ENCODE measurements at places on chromosomes 2 and 18. TPM values are rescaled to one million over a fixed set of nuclear protein-coding genes. Genes with fewer than 3 reads are reported as not detected.

Gene KIF1A
- 12.9 TPM for total RNA-seq

DNA sequence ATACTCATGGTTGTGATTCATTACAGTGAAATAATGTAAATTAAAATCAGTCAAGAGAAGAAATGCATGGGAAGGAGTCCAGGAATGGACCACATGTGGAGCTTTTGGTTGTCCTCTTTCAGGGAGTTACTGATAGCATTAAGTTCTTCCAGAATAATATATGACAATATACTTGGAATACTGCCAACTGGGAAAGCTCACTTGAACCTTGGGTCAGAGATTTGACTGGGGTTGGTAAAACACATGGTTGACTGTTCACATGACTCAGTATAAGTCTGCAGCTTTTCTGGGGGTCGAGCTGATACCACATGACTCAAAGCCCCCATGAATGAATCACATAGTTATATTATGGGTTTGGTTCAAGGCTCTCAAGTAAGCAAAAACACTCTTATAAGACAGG lies 1109.0 kb upstream of the CHAC2 start:
- H3K4me1 ChIP-seq: no peaks in the 10 kb centered on the region
- no peak for DNase-seq
- no peaks in the 10 kb centered on the region for H3K36me3 ChIP-seq
- no peak overlapping the region for H3K4me3 ChIP-seq

- no peaks in the 10 kb centered on the region for H3K27me3 ChIP-seq
- no peak overlapping the region for H3K27ac ChIP-seq
- no peak for DNase-seq
- no peak overlapping the region for H3K4me3 ChIP-seq
Measured at GRCh38 chr2:206716623-206717022, 1.6 kb downstream of the DYTN start.

- no peaks in the 10 kb centered on the region for H3K4me1 ChIP-seq
- no peaks in the 10 kb centered on the region for H3K36me3 ChIP-seq
- no peak for DNase-seq
- H3K4me3 ChIP-seq: no peak overlapping the region
Measured at GRCh38 chr2:180679693-180680092, 300.7 kb upstream of the UBE2E3 start.

Gene XIRP2
- 0.49 TPM for total RNA-seq

- H3K4me1 ChIP-seq: no peaks in the 10 kb centered on the region
- H3K27me3 ChIP-seq: no peaks in the 10 kb centered on the region
- H3K36me3 ChIP-seq: no peaks in the 10 kb centered on the region
Measured at GRCh38 chr2:8627692-8628085, 54.2 kb upstream of the ID2 start.

DNA sequence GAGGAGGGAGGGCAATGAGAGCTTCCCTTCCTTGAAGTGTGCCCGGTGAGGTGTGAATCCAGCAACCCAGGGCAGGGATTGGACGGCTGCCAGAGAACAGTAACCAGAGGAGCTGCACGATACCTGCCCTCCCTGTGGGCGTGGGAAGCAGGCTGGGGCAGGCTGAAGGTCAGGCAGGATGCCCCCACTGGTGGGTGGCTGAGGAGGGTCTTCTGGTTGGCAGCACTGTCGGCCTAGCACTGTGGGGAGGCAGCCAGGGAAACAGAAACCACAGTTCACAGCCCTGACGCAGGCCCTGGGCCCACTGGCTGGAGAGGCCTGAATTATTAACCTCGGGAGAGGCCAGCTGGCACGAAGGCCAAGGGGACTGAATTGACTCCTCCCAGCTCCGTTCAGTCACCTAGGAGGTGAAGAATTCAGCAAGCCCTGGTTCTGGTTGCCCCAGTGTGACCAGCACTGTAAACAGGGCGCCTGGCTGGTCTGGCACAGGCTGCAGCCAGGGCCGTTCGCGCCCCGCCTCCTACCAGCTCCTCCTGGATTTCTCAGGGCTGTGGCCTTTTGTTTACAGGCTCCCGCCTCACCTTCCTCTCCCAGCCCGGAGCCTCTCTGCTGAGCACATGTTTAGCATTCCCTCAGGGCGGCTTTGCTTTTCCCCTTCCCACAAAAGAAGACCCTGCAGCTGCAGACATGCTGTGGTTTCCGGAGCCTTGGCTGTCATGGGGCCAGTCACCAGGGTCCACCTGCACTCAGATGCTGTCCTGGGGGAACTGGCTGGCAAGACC lies 97.8 kb downstream of the B3GNT2 start:
- H3K27me3 ChIP-seq: no peaks in the 10 kb centered on the region
- H3K36me3 ChIP-seq: no peaks in the 10 kb centered on the region
- peak; percentile 57 for DNase-seq
- H3K27ac ChIP-seq: peak overlapping the region; percentile 73
- H3K4me3 ChIP-seq: no peak overlapping the region
- H3K4me1 ChIP-seq: peaks cover 9% of the 10 kb centered on the region

- DNase-seq: no peak
- H3K27me3 ChIP-seq: no peaks in the 10 kb centered on the region
- no peak overlapping the region for H3K27ac ChIP-seq
- no peaks in the 10 kb centered on the region for H3K4me1 ChIP-seq
- H3K36me3 ChIP-seq: no peaks in the 10 kb centered on the region
Measured at GRCh38 chr2:60629801-60630385, 76.4 kb upstream of the BCL11A start.

- no peak for DNase-seq
- H3K27ac ChIP-seq: no peak overlapping the region
- no peaks in the 10 kb centered on the region for H3K36me3 ChIP-seq
- H3K4me1 ChIP-seq: no peaks in the 10 kb centered on the region
- no peaks in the 10 kb centered on the region for H3K27me3 ChIP-seq
Measured at GRCh38 chr2:22998359-22998758, 386.6 kb upstream of the KLHL29 start.

GRCh38 chr2:25251422-25252273 lies 83.3 kb upstream of the POMC start:
- H3K4me1 ChIP-seq: peaks cover 9% of the 10 kb centered on the region
- no peaks in the 10 kb centered on the region for H3K36me3 ChIP-seq
- peak overlapping the region; percentile 85 for H3K27ac ChIP-seq
- no peaks in the 10 kb centered on the region for H3K27me3 ChIP-seq
- H3K4me3 ChIP-seq: peak overlapping the region; percentile 67

Gene UGT1A5
- total RNA-seq: not detected

Gene RTP5
- 0.15 TPM for total RNA-seq

- no peaks in the 10 kb centered on the region for H3K36me3 ChIP-seq
- H3K27ac ChIP-seq: no peak overlapping the region
- DNase-seq: no peak
- no peak overlapping the region for H3K4me3 ChIP-seq
- H3K27me3 ChIP-seq: no peaks in the 10 kb centered on the region
- no peaks in the 10 kb centered on the region for H3K4me1 ChIP-seq
Measured at GRCh38 chr2:146850746-146851145, 994.1 kb upstream of the ACVR2A start.

GRCh38 chr2:232542715-232543467 lies 3.4 kb downstream of the CHRNG start:
- H3K36me3 ChIP-seq: no peaks in the 10 kb centered on the region
- H3K4me3 ChIP-seq: no peak overlapping the region
